ENCODE measurements at places on chromosomes 6 and 20.
A peak's percentile ranks its signal among the peaks of the same experiment; 100 is the strongest.

DNA sequence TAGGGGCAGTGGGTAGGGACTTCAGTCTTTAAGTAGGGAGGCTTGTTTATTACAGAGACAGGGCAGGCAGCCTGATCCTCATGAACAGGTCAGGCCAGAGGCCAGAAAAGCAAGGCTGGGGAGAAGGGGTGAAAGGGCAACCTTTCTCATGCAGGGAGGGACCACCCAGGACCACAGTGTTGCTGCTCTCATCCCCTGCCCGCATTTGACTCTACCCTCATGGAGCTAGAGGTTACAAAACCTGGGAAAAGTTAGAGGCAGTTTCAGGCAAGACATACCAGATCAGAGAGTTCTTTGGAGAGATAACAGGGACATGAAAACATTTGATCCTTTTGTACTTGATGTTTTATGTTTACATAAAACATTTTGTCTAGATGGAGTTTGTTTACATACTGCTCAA, 38.1 kb downstream of the MDGA1 start:
- no peak for DNase-seq

GRCh38 chr20:8616792-8617191, 452.1 kb upstream of the PLCB4 start:
- DNase-seq = no peak

DNA sequence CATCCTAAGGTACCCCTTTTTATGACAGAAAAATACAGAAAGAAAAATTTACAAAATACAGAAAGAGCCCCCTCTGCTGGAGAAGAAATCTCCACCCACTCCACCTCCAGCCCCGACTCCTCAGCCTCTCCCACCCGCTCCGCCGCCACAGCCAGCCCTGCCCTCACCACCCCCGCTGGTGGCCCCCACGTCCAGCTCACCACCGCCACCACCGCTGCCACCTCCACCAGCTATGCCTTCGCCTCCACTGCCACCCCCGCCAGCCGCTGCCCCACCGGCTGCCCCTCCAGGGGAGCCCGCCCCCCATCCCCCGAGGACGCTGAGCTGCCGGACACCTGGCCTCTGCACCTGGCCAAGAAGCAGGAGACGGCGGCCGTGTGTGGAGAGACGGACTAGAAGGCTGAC, 17.7 kb downstream of the WFDC2 start:
- no peak for DNase-seq

GRCh38 chr20:62791301-62792181, 4.7 kb upstream of the MRGBP start:
- peak; percentile 51 for DNase-seq

DNA sequence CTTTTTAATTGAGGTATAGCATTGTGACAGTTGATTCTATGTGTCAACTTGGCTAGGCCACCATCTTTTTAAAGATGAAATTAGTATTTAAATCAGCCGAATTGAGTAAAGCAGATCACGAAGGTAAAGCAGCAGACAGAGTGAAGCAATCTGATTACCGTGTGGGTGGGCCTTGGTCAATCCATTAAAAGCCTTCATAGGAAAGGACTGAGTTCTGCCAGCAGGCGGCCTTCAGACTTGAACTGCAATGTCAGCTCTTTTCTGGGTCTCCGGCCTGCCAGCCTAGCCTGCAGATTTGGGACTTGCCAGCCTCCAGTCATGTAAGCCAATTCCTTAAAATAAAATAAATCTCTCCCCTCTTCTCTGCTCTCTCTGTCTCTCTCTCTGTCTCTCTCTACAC, 22.4 kb upstream of the TGM2 start:
- DNase-seq = no peak

DNA sequence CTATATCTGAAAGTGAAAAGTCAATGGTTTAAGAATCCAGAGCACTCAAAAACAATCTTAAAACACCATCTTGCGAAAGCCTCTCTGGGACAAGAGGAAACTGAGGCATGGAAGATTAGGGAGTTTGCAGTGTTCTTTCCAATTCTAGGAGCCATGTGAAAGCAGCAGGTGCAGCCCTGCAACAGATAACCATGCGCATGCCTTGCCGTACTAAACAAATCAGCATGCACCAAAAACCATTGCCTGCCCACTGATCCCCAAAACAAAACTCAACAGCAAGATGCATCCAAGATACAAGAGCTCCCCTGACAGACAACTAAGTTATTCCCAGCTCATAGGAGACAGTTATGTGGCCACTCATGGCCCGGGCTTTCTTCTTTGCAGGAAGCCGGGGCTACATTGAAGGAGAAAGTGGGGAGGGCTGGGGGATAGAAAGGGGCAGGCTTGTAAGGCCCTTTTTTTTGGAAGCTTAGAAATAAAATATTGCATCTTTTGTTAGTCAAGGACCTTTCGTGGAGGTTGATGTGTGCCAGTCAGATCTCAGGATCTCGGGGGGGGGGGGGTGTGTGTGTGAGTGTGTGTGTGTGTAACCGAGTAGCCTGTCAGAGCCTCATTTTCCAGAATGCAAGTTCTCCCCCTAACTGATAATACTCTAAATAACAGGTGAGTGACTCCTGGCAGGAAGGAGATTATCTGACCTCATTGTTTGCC, 178.4 kb downstream of the MBOAT1 start:
- DNase-seq = no peak

- no peak for DNase-seq
Measured at GRCh38 chr20:4134861-4135379, 119.6 kb upstream of the RNF24 start.
